HS-27A (cell line): ENCODE measurements at places on chromosomes 1 and 21.

DNA sequence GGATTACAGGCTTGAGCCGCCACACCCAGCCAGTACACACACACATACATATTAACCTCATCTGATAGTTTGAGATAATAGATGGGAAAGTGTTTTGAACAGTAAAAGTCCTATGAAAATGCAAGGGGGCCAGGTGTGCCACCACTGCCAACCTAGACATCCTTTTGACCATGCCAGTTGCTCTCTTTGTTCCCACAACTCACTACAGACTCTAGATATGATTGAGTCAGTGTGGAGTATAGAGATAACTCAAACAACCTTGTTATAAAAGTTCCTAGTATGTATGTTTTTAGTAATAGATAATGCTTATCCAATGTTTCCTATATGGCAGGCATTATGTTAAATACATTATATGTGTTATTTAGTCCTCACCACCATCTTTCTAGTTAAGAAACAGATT is 72.7 kb upstream of the JAK1 start:
- DNase-seq = no peak

GRCh38 chr1:211135342-211135950 is 1.5 kb upstream of the KCNH1 start:
- no peak for DNase-seq

DNA sequence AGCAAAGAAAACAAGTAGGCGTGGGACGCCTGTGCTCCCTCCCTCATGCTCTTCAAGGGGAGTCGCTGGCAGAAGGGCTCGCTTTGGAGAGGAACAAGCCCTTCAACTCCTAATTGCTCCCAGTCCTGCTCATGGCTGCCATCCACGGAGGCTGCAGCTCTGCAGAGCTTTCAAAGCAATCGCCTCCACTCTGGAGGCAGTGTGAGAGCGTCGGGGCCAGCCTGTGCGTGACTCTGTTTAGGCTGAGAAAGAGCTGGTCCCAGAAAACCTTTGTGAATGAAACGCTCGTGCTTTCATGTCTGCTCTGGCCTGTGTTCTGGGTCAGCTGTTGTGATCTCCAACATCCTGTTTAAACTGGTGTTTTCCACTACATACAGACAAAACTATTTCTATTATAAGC is 23.9 kb upstream of the RUNX1 start:
- DNase-seq = no peak

DNA sequence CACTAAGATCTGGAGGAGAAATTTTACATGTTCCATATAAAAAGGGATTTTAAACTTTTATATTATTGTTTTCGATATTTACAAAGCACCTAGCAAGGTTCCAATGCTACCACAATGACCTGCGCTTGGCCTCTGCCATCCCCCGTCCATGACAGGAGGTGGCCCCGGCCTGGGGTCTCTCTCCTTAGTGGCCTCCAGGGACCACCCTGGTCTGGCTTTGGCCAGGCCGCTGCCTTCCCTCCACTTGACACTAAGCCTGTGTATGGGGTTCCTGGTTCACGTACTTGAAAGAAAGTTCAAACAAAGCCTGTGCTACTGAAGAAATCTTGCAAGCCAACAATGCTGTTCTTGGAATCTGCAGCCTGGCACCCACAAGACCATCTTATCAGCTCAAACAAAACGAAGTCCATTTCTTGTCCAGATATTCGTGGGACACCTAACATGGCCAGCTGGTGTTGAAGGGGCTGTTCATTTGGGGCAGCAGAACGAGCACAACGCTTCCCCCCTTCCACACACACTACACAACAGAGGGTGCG is 12.8 kb downstream of the PRDM15 start:
- no peak for DNase-seq

- DNase-seq = peak; percentile 11
Observed at GRCh38 chr1:245888809-245889208, 618.3 kb downstream of the SMYD3 start.

DNA sequence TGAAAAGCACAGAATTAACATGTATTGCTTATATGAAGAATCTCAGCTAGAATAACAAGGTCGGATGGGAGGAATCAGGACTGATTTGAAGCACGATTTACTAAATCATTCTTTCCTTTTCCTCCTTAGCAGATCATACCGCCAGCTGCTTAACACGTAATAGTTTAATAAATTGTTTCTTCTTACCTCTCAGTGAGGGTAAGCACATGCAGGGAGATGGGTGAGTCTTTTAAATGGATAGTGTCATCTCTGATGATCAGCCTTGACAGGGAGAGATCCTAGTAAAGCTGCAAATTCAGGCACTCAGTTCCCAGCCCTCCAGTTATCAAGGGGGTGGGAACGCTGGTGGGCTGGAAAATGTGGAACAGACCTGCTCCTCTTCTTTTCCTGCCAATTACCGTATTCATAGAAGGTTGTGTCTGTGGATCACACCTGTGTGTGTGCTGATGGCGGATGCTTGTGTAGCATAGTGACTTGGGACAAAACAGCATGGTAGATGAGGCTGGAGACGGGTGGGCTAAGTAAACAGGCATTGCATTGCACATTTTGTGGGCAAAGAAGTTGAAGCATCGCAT is 30.7 kb downstream of the NTPCR start:
- DNase-seq = no peak

- no peak for DNase-seq
Observed at GRCh38 chr1:91742848-91743292, 143.1 kb downstream of the TGFBR3 start.

GRCh38 chr1:9382643-9383491 is 90.2 kb downstream of the SPSB1 start:
- DNase-seq = no peak

- DNase-seq = no peak
Observed at GRCh38 chr1:33626801-33627200, 154.4 kb downstream of the ZSCAN20 start.

DNA sequence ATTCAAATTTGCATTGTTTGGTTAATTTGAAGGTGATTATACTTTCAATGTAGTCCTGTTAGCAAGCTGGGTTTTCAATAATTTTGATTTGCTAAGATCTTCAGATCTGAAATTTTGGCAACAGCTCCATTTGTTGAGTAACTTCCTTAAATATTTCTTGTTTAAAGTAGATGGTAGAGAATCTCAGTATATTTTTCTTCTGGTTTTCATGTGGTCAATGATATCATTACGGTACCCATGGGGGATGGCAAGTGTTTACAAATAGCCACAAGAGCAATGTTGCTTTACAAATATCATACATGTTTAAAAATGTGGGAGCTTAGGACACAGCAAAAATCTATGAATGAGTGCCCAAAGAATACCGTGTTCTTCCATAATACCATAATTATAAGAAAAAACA is 175.9 kb downstream of the IFI44 start:
- DNase-seq = no peak

DNA sequence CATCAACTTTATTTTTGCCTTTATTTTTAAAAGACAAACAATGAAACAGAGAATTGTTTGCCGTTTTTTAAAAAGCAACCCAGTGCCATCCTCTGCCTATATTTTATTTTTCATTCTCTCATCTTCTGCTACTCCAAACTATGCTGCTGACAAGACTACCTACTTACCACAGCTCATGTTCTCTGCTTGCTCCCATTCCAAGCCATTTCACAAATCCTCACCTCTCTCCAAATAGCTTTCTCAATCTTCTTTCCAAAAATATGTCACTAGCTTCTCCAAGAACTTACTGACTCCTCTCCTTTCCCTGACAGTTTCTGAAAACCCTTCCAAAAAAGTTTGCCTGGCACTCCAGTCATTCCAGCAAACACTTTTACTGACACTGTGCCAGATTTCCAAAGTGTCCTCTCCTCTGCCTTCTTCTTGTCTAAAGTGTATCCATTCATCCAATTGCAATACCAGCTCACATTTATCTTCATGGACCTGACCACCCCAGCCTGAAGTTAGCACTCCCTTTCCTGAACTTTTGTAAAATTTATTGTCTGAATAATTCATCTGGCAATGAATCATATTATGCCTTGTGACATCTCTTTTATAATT is 766.5 kb upstream of the B3GALT2 start:
- DNase-seq = no peak

GRCh38 chr1:3561702-3562101 is 49.6 kb downstream of the MEGF6 start:
- no peak for DNase-seq

DNA sequence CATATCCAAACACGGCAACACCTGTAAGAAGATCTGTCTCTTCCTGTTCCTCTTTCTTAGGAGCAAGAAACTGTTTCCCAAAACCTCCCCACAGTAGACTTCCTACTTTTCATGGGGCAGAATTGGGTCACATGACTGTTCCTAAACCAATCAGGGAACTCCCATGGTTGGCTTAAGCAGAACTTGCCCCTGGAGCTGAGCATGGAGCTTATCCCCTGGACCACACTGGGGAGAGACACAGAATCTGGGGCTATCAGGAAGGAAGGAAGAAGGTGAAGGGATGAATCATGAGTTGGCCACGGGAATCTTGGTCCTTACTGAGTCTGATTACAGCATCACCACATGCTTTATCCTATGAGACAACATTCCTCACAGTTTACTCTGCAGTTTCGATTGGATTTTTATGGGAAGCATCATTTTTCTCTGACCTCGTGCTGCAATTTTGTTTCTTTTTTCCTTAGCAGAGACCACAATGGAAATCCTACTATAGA is 81.8 kb downstream of the CDC7 start:
- peak; percentile 98 for DNase-seq

- no peak for DNase-seq
Observed at GRCh38 chr1:150537732-150538684, 11.2 kb upstream of the ADAMTSL4 start.
